ENCODE measurements at places on chromosomes 2 and 18.

DNA sequence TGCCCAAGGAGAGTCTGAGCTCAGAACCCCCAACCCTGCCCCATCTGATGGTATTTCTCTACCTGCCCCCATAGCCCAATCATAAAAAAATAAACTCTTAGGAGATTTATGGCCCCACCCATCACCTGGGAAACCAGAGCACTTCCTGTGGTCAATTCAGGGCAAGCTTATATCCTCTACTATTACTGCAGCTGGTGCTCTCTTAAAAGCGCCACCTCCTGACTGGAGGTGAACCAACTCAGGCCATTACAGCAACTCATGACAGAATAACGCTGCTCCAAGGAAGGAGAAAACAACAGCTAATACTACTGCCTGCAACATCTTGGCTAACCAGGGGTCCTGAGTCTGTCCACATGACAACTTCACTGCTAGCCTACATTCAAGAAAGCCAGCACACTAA lies 195.7 kb downstream of the MTCL1 start:
- no peak for DNase-seq

GRCh38 chr2:112683550-112684414 lies 37.0 kb upstream of the NT5DC4 start:
- no peak for DNase-seq

DNA sequence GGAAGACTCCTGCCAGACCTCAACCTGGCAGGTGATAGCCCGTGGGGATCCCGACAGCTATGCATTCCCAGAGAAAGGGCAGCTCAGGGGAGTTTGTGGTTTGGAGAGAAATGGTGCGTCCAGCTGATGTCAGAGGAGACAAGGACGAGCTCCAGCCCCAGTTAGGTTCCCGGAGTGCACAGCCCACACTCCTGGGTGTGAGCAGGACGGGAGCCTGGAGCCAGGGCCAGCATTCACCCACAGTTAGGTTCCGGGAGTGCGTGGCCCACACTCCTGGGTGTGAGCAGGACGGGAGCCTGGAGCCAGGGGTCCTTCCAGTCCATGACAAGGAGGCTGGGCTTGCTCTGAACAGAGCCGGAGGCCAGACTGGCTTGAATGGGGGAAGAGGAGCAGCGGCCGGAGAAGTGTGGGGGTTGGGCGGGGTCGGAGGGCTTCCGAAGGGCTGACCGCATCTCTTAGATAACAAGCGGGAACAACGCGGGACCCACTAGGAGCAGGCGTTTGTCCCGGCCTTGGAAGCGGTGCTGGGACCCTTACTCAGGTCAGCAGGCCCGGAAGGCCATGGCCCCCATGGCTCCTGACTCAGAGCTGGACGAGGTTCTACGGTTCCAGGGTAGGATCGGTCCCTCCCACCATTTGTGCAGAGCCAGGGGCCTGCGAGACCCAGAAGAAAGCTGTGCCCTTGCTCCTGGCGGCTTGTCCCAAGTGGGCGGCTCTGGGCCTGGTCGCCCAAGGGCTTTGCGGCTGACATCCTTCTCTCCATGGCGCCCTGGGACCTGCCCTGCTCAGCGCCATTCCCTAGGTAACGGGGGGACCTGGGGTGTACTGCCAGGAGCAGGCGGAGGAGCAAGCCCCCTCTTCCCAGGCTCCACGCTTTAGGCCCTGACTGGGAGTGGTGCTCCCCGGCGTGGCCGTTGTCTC lies 185.6 kb downstream of the RTP5 start:
- no peak for DNase-seq

DNA sequence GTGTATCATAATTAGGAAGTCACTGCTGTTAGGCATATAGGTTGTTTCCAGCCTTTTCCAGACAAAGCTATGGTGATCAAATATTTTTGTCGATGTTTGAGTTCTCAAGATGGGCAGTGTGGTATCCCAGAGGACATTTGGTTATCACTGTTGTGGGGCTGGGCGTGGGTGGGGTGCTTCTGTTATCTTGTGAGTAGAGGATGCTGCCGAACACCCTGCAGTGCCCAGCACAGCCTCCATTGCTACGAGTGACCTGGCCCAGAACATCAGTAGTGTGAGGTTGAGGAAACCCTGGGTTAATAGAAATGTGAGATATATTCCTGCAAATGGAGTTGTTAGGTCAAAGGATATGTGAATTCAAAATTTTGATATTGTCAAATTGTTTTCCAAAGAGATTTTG lies 33.2 kb downstream of the ZNF236 start:
- DNase-seq = no peak

GRCh38 chr2:191446910-191447309 lies 201.7 kb downstream of the MYO1B start:
- DNase-seq = no peak

DNA sequence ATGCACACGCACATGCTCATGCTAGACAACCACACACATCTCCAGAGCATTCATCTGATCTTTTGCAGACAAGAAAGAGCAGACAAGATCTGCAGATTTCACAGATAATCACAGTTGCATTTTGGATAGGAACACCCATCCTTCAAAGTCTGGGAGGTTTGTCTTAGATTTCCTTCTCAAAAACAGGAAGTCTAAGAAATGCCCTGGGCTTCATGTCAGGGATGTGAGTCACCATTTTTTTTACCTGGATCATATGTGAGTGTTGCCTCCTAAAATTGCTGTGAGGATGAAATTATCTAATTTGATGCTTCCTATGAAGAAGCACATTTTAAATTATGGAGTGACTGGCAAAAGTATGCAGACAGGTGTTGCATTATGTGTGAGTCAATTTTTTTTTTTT lies 46.1 kb downstream of the SRD5A2 start:
- no peak for DNase-seq

GRCh38 chr2:128817813-128818212 lies 499.1 kb upstream of the HS6ST1 start:
- no peak for DNase-seq

DNA sequence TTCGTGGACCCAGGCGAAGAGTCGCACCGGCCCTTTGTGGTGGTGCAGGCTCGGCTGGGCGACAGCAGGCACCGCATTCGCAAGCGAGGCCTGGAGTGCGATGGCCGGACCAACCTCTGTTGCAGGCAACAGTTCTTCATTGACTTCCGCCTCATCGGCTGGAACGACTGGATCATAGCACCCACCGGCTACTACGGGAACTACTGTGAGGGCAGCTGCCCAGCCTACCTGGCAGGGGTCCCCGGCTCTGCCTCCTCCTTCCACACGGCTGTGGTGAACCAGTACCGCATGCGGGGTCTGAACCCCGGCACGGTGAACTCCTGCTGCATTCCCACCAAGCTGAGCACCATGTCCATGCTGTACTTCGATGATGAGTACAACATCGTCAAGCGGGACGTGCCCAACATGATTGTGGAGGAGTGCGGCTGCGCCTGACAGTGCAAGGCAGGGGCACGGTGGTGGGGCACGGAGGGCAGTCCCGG lies 3.5 kb downstream of the INHBB start:
- DNase-seq = no peak

- DNase-seq = peak; percentile 39
Observed at GRCh38 chr2:172288603-172289002, 138.8 kb upstream of the ITGA6 start.

GRCh38 chr2:136052369-136053362 lies 65.3 kb downstream of the CXCR4 start:
- no peak for DNase-seq

GRCh38 chr2:88865801-88866371 lies 174.4 kb downstream of the RPIA start:
- DNase-seq = no peak

- no peak for DNase-seq
Observed at GRCh38 chr2:9328931-9329330, 94.4 kb downstream of the ITGB1BP1 start.

DNA sequence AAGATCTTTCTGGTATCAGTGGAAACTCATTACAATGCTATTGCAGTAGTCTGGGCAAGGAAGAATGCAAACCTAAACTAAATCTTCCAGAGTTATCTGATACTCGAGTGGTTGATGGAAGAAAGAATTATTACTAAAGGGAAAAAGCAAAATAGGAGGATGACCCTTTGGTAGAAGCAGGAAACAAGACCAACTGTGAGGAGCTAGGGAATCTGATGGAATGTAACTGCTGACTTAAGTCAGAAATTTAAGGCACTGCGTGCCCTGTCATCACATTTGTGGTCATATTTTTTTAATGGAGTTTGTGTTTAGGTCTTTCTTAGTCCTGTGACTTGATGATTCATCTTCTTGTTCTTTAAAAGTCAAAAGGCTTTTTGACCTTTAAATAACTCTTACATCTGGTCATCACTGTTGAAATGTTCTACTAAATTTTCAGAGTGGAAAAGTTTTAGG lies 36.5 kb upstream of the ARMC9 start:
- DNase-seq = no peak

DNA sequence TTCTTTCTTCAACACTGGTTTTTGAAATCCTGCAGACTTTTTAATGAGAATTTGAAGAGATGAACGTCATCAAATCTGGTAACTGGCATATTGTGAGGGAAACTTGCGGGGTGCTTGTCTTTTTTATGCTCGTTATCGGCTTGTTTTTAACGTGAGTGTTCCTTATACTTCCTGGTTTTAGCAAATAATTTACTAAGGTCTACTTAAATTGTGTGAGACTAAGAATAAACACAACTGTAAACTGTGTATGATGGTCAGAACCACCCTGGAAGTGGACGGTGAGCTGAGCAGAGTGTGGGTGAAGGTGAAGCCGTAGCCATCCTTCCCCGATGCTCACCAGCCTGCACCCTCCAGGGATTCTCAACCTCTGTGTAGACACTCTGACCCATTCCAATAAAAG lies 82.3 kb upstream of the CDC42EP3 start:
- no peak for DNase-seq

GRCh38 chr18:12741351-12741750 lies 38.5 kb downstream of the PSMG2 start:
- no peak for DNase-seq

DNA sequence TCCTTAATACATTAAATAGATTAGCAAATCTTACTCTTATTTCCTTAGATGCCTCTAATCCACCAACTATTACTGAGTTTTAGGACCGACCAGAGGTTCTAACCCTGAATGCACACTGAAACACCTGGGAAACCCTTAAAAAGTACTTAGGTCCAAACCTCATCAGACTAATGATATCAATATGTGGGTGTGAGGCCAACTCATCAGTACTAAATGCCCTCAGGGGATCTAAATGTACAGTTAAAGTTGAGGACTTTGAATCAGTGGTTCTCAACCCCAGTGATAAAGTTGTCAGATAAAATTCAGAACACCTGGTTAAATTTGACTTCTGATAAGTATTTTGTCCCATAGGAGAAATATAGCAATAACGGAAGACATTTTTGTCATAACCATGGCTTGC lies 20.9 kb downstream of the MMADHC start:
- DNase-seq = no peak

DNA sequence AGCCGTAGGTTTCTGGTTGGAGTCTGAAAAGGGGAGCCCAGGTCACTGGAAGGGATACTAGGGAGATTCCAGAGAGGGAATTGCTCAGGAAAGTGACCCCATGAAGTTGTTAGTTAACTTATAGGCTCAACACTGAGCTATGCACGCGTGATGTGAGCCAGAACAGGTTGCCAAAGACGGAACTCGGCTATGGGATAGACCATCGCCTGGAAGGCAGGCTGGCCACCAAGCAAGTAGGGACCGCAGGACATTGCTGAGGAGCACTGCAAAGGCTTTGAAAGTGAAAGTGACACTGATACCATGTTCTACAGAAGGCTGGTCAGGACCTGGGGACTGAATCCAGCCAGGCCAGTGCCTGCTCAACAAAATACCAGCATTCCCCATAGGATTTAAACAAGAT lies 7.3 kb downstream of the FARP2 start:
- no peak for DNase-seq

DNA sequence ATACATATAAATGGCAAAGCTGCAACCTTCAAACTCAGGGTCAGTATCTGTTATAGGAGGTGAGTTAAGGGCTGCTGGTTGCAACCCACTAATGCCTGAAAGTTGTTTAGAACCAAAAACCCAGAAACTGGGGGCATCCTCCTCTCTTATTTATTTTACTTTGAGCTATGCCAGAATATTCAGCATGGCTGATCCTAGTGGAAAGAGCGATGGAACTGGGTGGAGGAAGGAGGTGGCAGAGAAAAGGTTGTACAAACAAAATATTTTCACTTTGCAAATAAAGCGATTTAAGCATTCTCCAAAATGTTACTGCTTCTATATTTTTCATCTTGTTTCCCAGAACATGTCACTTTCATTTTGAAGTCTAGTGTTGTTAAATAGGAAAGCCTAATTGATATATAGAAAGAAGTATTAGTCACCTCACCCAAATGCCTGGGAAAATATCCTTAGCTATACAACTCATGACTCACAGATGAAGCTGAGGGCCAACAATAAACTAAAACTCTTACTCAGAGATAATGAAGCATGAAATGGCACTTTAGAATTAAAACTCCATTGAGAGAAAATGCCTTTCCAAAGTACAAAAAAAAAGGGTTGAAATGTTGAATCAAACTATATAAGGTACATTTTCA lies 251.4 kb upstream of the UBE2E3 start:
- DNase-seq = no peak

DNA sequence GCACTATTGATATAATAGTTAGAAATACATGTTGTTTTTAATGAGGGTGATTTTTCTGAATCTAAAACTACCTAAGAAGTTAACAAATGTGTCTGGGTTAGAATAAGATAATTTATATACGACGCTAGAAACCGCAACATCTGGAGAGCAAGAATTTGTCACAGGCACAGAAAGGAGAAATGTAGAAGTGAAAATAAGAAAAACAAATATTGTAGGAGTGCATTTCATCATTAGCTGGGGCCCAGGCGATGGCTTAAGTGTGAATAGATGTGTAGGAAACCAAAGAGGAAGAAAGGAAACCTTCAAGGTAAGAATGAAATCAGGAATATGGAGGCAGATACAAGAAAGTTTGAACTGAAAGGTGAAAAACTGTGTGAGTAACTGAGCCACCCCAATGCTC lies 90.3 kb downstream of the LRP2 start:
- DNase-seq = no peak

- no peak for DNase-seq
Observed at GRCh38 chr2:205424326-205424725, 258.0 kb upstream of the NRP2 start.

DNA sequence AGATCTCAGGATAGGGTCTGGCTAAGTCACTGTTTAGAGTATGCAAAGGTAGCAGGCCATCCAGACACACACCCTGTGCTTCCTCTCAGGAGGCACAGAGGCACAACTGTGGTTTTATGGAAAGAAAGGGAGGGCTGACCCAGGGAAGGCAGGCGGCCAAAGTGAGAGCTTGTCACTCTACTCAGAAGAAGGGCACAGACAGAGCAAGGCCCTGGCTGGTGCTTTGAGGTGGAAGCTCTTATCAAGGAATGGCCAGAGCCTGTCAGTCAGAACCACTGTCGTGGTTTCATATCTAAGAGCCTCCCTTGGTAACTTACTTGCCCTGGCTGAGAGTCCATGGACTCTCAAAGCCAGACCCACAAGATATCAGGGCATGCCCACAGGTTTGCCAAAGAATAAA lies 40.7 kb downstream of the SLC9A2 start:
- no peak for DNase-seq

GRCh38 chr2:20080428-20080827 lies 29.0 kb upstream of the LAPTM4A start:
- DNase-seq = no peak

GRCh38 chr2:55062754-55063153 lies 12.5 kb upstream of the RTN4 start:
- no peak for DNase-seq

Data from NCI-H774 (cell line).